ENCODE measurements at places on chromosomes 13 and 19.

DNA sequence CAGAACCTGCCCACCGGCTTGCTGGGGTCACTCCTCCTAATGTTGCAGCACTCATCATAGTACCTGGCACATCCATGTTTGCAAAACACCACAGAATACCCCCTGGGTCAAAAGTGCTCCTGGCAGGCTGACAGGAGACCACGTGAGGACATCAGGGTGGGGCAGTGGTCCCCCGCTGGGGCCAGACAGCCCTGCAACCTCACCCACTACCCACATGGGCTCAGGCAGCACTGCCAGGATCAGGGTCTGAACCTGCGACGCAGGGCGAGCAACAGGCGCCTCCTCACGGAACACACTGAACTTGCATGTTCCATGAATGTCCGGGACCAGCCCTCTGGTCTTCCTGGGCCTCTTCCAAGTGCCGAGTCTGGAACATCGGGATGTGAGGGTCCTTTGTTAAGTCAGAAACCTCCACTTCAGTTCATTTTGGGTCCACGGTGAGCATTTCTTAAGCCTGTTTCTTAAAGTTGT, 1.4 kb upstream of the SLC7A9 start:
- DNase-seq = no peak

DNA sequence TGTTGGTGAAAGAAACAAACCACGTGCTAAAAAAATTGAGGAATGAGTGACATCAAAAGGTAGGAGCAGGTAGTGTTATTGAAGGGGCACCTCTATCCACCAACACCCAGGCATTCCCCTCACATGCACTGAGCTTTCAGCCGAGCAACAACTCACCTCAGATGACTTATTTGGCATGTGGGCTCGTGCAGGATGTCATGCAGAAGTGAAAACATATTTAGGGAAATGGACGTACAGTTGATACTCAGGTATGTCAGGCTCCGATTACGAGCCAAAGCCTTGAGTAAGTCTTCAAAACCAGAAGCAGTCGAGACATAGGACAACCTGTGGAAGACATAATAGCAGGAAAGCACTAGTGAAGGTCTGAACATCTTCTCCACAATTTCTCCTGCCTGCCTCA, 30.4 kb downstream of the NLRP11 start:
- no peak for DNase-seq

DNA sequence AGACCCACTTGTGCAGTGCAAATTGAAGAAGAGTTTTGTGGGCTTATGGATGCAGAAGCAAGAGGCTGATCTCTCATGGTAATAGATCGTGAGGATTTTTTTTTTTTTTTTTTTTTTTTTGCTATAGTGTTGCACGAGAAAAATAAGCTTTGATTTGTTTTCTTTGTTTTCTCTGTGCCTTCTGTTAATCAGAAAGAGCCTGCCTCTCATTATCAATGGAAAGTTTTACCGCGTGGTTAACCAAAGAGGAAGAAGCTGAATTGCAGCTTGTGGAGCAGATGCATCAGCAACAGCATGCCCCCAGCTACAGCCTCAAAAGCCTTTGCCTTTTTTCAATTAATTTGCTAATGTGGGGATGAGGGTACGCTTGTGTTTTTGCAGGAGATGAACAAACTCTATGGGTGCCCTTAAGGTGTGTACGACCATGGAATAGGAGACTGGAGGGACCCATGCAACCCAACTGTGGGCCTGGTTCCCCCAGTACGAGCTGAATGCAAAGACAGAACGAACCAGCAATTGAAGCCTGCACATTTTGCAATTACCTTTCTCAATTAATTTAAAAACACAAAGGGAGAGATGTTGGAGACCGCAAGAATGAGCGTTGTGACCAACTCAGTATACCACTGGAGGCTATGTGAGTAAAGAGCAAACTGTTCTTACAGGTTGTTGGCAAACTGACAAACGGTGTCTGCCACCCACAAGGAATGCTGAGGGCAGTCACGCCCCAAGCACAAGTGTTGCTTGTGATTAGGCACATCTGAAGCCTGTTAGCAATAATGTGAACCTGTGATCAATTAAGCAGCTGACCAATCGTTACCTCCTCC, 58.6 kb upstream of the SPRY2 start:
- DNase-seq = no peak

DNA sequence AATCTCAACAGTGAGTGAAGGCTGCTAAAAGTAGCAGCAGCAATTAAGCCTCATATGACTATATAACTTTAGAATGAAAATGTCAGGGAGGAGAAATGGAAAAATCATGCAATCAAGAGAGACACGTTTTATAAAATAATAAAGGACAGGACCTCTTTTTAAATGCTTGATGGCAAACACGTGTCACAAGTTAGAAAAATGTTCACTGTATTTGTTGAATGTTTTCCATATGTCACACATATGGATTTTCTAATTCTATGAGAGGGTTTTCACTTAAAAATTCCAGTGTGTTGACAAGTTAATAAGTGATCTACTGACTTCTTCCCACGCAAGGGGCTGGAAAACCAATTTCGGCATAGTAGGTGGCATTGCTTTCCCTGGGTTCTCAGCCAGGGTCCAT, 27.7 kb upstream of the KCTD12 start:
- no peak for DNase-seq

GRCh38 chr13:27279506-27279905, 8.9 kb downstream of the RASL11A start:
- DNase-seq = no peak

DNA sequence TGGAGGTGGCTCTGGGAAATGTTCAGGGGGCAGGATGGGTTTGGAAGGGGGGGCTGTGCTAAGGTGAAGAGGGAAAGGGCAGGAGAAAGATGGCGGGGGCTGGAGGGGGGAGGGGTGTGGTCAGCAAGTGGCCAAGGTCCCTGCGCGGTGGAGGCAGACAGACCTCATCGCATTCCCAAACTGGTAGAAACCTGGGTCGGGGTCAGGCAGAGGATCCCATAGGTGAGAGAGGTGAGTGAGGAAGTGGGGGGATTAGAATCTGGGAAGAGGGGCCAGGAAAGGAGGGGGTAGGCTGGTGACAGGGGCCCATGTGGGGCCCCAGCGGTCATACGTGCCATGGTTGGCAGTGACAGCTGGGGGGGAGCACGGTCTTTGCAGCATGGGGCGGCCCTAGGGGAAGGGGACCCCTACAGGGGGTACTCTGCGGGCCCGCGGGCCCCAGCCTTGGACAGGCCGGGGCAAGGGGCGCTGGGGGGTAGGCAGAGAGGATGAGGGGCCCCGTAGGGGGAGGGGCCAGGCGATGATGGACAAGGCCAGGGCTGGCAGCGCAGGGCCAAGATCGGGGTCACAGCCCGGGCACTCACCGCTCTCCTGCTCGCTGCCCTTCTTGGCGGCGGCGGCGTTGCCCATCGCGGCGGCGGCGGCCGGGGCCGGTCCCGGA, 514 bp downstream of the PRKACA start:
- DNase-seq = no peak

GRCh38 chr13:112441779-112442310, 65.7 kb downstream of the SPACA7 start:
- no peak for DNase-seq

GRCh38 chr13:41056826-41057711, 4.2 kb upstream of the WBP4 start:
- DNase-seq = no peak

- DNase-seq = no peak
Observed at GRCh38 chr13:52830946-52831345, 17.5 kb downstream of the PCDH8 start.

GRCh38 chr13:106795847-106796246, 227.9 kb upstream of the ARGLU1 start:
- DNase-seq = no peak

GRCh38 chr19:54186934-54187381, 2.4 kb downstream of the MBOAT7 start:
- DNase-seq = no peak

- no peak for DNase-seq
Observed at GRCh38 chr13:106172176-106172905, 363.1 kb downstream of the EFNB2 start.

- DNase-seq = no peak
Observed at GRCh38 chr13:66553391-66553790, 676.7 kb downstream of the PCDH9 start.

DNA sequence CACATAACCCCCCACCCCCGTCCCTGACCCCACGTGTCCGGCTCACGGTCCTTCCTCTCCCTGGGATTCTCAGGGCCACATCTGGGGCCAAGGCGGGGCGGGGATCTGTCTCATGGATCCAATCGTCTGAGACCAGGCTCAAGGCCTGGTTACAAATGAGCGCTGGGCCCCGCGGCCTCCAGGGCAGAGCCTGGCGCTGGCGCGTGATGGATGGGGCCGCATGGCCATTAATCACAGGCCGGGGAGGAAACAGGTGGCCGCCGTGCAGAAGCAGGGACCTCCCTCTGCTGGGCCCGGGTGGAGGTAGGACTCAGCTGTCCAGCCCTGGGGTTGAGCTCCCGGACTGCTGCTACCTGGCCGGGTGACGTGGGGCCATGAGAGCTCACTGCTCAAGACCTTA, 5.8 kb upstream of the TLE5 start:
- DNase-seq = peak; percentile 70

GRCh38 chr19:6271251-6271650, 8.5 kb downstream of the MLLT1 start:
- no peak for DNase-seq

GRCh38 chr13:93561576-93562225, 335.1 kb downstream of the GPC6 start:
- DNase-seq = no peak

DNA sequence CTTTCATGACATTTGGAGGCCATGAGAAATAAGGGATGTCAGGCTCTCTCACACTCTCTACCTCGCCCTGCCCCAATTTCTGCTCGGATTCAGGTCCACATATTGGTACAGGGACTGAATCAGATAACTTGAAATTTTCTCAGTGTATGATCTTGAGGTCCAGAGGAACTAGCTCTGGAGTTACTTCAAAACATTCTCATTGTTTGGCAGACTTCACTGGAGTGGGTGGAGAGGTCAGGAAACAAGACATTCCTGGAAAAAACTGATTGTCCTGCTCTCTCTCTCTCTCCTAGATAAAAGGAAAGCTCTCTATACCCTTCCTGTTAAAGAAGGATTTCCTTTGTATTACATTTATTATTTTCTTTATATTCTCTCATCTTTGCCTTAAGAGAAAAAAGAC, 428.1 kb upstream of the DACH1 start:
- DNase-seq = no peak

DNA sequence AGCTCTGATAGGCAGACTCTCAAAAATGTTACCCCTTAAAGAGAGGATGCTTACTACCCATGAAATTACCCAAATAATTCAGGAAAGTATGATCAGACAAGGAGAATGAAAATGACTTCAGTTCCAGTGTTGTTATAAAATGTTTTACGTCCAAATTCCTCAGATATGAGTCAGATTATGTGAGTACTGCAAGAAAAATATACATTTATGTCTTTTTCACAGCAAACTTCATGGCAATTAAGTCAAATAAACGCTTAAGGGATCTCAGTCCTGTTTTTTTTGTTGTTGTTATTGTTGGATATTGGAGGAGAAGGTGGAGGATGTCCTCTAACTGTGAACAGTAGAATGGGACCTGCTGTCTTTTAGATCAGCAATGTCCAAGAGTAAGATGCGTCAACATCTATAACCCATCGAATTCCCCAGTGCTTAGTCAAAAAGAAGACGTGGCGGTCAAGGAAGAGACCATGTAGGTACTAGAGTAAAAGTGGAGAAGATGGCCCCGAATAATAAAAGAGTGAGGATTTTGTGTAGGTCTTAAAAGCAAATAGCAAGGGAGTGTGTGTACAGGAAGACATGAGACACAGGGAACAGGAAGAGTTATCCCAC, 215.4 kb upstream of the IRS2 start:
- no peak for DNase-seq

- DNase-seq = no peak
Observed at GRCh38 chr19:11506967-11507366, 1.3 kb upstream of the ZNF653 start.

- DNase-seq = no peak
Observed at GRCh38 chr19:5973867-5974635, 3.9 kb downstream of the RANBP3 start.

- no peak for DNase-seq
Observed at GRCh38 chr19:35347930-35348298, 212 bp downstream of the FFAR1 start.

GRCh38 chr13:98343461-98343860, 166.4 kb upstream of the RNF113B start:
- DNase-seq = peak; percentile 36

DNA sequence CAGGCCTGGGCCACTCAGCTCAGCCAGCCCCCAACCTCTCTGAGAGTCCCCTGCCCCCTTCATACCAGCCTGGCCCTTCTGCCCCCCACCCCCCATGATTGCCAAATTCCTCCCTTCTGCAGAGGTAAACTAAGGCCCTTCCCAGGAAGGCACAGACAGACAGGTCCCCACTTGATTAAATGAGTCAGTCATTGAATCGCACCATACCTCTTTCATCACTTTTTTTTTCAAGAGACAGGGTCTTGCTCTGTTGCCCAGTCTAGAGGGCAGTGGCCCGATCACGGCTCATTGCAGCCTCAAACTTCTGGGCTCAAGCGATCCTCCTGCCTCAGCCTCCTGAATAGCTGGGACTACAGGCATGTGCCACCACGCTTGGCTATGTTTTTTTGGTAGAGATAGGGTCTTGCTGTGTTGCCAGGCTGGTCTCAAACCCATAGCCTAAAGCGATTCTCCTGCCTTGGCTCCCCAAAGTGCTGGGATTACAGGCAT, 6.0 kb downstream of the PODNL1 start:
- no peak for DNase-seq

GRCh38 chr19:57434386-57435061, 601 bp upstream of the ZNF749 start:
- no peak for DNase-seq

Data from NCI-H1417 treated with DMSO at 0.1 percent for 48 hours (cell line).